ENCODE measurements at places on chromosomes 7 and 10.

DNA sequence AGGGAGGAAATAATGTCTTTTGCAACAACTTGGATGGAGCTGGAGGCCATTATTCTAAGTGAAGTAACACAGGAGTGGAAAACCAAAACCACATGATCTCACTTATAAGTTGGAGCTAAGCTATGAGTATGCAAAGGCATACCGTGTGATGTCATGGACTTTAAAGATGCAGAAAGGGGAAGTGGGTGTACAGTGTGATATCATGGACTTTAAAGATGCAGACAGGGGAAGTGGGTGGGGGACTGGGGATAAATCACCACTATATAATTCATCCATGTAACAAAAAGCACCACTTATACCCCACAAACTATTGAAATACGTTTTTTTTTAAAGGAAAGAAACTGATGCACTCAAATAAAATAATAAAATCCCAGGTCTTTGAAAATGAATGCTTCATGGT lies 29.5 kb downstream of the LYZL2 start:
- no peak for DNase-seq

- DNase-seq = no peak
Measured at GRCh38 chr10:103648636-103649532, 155.4 kb downstream of the NEURL1 start.

DNA sequence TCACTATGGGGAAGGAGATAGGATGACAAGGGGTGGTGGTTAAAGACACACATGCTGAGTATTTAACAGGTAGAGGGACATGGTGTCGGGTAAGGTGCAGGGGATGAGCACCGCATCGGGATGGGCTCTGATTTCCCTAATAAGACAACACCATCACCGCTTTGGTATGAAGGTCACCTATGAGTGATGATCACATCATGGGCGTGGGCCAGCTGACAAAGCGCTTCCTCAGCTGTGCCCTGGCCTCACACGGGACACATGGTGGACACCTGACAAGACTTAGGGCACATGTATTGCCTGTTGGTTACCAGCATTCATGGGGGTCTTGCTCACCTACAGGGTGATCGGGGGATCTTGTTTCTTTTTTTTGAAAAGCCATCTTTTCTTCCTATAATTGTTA lies 12.8 kb downstream of the C7orf57 start:
- DNase-seq = no peak

GRCh38 chr7:30027065-30027456 lies 559 bp upstream of the FKBP14 start:
- peak; percentile 77 for DNase-seq

DNA sequence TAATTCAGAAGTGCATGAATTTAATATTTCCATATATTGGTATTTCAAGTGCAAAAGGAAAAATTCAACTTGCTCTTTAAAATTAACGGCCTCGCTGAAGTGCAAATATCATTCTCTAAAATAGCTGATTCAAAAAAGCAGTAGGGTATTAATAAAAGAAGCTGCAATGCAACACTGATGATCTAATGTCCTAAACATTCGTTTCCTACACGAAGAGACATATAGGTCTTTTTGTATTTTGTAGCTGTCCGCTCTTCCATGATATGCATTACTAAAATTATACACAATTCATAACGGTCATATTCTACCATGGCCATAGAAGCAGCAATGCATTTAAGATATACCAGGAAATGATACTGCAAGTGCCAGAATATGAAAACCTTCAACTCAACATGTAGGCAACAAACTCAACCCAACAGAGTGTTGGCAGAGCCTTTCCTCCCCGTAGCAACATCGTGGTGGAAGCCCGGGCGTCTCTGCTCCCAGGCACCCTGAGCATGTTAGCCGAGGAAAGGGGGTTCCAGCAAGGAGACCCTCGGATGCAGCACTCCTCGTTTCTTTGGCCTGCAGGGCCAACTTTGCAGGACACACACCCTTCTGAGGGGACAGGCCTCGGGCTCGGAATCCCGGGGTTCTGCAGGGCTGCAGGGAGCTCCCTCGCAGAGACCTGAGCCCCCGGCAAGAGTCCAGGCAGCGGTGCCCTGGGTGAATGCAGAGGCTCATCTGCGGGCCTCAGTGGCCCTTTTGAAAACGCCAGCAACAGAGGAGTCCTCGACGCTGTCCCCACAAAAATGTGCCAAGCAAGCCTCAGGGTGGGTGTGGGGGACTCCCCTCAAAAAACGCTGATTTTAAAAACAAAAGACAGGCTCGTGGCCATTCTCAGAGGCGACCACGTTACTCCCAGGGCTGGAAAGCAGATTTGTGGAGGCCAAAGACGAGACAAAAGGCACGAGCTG lies 1.6 kb downstream of the FAM171A1 start:
- DNase-seq = no peak

- DNase-seq = no peak
Measured at GRCh38 chr7:37341033-37341630, 107.5 kb downstream of the ELMO1 start.

DNA sequence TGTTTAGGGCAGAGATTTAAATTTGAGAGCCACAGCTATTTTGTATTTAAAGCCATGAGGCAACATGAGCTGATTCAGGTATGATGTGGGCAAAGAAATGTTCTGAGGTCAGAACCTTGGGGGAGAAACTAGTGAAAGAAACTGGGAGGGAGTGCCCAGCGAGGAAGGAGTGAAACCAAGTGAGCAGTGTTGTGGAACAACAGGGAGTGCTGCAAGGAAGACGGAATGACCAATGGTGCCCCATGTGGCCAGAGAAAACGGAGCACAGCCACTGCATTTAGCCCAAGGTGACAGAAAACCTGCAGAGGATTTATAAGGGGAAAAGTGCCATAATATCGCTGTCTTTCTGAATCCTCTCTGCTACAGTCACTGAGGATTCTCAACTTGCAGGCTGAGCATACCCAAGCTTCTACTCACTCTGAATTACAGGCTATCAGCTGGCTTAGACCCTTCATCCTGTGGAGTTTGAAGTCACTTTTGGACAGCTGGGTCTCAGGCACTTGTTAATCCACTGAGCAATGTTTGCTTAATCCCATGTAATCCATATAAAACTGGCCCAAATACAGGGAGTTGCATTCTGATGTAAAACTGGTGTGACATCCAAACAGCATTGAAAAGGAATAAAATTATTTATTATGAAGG lies 777.3 kb downstream of the CCSER2 start:
- DNase-seq = peak; percentile 29

GRCh38 chr7:130182990-130183389 lies 22.2 kb downstream of the TMEM209 start:
- no peak for DNase-seq

- DNase-seq = peak; percentile 40
Measured at GRCh38 chr10:14074062-14074884, 256.5 kb downstream of the FRMD4A start.

GRCh38 chr7:150685219-150686029 lies at the start of gene GIMAP2:
Gene GIMAP2 (plus strand): TSS chr7:150685706. CDS start chr7:150687060, 1,354 bp downstream.
- no peak for DNase-seq

DNA sequence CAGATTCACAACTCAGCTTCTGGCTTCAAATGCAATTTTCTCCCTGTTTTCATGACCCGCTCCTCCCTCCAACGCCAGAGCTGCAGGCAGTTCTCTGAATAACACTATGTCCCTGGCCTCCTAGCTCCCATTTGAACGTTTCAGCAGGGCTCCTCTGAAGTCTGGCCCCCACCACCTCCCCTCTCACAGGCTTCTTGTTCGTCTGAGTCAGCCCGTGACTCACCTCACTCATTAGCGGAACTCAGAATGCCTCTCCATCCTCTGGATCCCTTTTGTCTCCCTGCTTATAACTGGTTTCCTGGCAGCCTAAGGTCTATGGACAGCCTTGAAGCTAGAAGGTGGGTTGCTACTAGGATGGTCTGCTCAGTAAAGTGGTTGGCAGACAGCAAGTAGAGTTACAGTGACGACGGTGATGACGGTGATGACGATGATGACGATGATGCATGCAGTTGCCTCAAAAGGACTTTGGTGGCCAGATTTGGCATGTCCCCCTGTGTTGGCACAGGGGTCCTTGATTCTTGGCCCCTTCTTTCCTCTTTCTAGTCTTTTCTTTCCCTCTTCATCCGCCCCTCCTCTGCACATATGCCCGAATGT lies 83.3 kb upstream of the MKLN1 start:
- no peak for DNase-seq

GRCh38 chr7:33400214-33400538 lies 270.8 kb downstream of the BBS9 start:
- DNase-seq = no peak

DNA sequence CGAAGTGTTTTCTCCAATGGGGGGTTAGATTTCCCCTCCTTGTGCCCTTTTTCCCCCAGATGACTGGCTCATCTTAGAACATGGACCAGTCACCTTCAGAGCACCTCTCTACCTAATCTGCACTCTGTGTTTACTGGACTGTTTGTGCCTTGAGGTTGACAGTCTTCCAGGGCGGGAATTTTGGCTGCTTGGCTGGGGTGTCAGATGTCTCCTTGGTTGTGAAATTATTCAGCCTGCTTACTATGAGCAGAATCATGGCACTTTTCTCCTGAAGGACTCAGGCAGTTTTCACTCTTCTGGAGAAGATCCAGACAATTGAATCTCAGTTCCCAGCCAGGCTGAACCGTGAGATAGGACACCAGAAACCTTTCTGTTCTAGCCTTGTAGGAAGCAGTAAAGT lies 60.3 kb upstream of the NFKB2 start:
- DNase-seq = no peak

DNA sequence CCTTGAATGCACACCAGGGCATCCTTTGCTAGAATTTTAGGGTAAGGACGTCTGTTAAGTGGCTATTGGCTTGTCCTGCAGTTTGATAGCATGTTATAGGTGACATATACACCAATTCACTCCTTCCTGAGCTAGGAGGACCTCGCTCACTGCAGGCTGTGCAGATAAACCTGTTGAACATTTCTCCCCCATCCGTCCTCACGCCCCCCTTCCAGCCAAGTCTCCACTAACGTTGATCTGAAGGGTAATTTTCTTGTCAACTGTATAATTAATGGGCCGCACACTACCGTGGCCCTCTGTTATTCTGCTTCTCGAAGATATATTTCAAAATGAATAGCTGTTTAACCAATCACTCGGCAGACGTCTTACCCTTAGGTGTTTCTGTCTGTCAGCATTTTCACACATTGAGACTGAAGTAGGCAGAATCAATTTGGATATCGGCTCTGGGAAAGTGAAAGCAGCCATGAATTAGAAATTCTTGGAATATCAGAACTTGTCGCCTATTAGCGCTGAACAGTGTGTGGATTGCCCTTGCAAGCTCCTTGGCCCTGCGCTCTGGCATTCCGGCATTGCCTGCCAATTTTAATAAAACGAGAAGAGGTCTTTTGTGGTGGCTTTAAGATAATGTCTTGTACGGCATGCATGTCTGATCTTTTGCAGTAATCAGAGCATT lies 905.3 kb downstream of the TYW1 start:
- no peak for DNase-seq

DNA sequence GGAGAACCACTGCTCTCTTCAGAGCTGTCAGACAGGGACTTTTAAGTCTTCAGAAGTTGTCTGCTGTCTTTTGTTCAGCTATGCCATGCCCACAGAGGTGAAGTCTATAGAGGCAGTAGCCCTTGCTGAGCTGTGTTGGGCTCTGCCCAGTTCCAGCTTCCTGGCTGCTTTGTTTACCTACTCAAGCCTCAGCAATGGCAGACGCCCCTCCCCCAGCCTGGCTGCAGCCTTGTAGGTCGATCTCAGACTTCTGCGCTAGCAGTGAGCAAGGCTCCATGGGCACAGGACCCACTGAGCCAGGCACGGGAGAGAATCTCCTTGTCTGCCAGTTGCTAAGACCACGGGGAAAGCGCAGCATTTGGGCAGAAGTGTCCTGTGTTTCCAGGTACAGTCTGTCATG lies 12.1 kb upstream of the CPA2 start:
- no peak for DNase-seq

DNA sequence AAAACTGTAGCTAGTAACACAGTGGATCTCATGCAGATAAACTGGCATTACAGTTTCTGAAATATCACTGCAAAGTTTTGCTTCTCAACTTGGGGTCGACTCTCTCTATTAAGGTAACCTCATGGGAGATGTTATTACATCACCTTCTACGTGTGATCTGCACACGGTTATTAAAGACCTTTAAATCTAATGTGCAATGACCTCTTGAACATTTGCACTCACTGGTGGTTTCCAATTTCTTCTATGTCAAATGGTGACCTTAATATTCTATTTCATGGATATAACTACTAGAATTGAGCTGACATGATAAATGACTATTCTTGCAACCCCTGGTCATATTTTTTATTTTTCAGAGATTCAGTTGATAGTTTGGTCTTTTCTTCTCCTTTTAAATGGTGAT lies 191.3 kb downstream of the PPP1R3A start:
- DNase-seq = no peak

DNA sequence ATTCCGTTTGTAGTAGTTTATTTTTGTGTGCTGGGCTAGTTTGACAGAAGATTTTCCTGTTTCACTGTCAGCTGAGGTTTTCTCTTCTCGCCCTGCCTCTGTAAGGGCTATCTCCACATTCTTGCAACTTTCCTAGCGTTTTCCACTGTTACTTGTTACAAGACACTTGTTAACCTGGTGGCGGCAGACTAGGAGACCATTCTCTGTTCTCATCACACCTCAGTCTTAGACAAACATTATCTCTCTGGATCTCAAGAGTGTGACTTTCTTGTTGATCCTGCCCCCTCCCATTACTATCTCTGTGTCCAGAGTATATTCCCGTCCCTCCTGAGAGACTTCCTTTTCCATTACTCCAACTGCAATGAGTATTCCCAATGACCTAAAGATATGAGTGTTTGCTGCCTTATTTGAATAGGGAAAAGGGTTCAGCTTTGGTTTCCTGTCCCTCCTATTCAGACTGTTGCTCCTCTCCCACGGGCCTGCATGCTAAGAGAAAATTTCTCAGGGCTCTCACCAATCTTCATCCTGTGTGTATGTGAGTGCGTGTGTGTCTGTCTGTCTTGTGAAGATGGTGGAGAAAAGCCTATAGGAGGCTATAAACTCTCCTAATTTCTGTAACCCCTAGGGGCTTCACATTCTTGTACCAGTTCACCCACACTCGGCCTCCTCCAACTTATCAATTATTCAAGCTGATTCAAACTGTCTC lies 722.4 kb upstream of the POT1 start:
- DNase-seq = no peak

- no peak for DNase-seq
Measured at GRCh38 chr10:132482090-132482800, 55.3 kb upstream of the INPP5A start.

DNA sequence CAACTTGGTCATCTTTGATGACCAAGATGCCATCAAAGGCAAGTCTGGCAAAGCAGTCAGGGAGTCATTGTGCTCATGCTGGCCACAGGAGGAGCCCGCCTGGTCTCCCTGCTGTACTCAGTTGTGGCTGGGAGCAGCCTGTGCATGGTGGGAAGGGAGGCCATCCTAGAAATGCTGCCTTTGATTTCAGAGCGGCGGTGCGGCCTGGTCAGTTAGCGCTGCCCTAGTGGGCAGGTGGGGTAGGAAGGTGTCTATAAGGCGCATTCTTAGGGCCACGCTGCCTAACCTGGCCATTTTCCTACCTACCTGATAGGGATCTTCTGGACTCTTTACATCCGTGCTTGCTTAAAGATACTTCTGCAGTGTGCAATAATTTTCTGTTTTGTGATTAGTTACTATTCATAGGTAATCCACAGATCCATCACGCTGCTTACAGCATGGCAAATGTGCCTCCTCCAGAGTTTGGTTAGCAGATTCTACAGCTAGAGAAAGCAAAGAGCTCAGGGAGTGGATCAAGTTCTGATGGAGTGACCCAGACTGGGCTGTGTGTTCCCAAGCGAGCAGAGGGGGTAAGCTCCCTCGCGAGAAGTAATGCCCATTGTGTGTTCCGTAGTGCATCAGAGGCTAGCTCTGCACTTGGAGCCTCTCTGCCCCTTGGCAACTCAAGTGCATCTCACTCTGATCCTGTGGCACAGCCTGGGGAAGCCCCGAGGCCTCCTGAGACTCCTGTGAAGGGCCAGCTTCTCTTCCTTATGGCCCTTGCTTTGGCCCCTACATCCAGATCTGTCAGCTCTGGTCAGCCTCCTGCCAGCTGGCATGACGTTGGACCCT lies 970.1 kb upstream of the ZNF722 start:
- no peak for DNase-seq

All from HT-29 (cell line).